ENCODE measurements at places on chromosomes 16 and 17.

DNA sequence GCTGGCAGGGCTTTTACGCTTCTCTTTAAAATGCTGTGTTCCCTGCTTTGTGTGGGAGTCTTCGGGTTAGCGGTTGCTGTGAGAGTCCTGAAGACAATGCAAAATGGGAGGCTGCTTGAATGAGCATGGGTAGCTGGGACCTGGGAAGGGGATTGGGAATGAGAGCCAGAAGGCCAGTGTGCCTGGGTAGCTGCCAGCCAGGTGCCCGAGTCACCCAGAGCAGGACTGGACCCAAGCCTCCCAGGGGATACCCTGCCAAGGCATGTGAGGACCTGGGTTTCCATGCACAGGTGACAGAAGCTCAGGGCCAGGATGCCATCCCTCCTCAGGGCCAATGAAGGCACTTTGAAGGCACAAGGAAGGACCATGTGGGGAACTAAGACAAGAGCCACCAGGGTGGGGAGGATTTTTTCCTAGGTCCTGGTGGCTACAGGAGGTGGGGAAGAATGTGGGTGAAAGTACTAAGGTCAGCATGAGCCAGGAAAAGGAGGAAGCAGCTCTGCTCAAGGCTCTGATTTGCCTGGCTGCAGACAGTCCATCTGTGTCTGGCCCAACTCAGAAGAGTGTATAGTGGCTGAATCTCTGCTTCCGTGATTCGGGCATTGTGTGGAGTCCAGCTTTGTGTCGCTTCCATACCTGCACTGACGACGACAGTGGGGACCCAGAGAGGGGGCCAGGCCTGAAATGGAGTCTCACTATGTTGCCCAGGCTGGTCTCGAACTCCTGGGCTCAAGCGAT, 20.5 kb downstream of the TMEM94 start:
- no peak for DNase-seq

DNA sequence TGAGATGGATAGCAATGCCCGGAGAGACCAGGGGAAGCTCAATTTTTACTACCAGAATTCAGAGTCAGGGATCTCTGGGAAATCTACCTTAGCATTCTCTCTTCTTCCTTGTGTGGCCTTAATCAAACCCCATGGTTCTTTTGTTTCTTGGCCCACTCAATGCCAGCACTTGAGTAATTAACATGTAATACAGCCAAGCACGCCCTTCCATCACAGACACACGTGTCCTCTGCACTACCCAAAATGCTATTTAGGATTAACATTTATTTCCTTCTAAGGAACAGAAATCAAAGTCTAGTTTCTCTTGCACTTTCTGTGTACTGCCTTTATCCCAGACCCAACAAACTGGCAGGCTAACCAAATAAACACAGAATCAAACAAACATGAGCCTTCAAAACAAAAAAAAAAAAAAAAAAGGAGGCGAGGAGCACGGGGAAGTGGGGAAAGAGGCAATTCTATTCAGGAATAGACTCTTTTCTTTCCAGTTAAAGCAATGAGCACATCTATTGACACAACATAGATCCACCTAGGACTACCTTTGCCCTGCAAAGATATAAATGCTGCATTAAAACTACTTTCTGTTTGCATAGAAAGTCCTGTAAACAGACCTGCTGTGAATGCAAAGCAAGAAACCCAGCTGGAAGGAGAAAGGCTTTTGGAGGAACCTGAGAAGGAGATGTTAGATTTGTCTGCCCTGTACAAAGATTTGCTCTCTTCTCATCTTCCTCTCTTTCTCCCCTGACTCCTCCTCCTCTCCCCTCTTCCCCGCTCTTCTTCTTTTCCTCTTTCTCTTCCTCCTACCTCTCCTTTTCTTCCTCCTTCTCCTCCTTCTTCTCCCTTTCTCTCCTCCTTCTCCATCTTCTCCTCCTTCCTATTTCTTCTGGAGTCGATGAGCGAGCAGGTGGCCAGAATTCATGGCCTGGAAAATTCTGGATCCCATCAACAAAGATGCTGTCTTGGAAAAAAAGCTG, 294.4 kb downstream of the NPIPA8 start:
- DNase-seq, result no peak

- no peak for DNase-seq
Observed at GRCh38 chr16:17257426-17258023, 213.2 kb downstream of the XYLT1 start.

DNA sequence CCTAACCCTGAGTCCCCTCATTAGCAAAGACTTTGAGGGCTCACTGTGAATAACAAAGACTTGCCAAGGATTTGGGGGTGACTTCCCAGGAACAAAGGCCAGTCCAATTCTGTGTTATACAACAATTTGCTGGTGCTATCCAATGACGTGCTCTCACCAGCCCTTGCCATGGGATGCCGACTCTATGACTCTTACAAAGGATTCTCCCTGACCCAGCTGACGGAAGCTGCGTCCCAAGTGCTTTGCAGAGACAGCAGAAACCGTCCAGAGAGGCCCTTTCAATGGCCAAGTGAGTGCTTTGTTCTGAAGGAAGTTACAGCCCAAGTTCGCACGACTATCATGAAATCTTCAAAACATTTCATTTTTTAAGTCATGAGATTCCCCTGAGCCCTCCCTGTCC, 345.3 kb upstream of the TNRC6C start:
- no peak for DNase-seq

DNA sequence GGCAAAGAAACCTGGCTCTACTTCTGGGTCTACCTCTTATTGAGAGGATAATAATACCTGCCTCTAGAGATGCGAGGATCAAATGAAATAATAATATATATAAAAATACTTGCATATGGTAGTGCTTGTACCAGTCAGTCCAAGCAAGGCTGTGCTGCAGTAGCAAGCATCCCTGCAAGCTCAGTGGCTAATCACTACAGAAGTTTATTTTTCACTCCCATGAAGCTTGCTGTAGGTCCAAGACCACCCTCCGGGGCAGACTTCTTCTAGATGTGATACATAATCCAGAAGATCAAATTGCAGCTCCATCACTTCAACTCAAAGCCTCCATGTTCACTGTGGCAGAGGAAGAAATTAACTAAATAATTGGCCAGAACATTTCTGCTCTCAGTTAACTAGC, 48.9 kb upstream of the NKD1 start:
- no peak for DNase-seq
